ENCODE measurements at places on chromosomes 3 and 15. TPM values are rescaled to one million over a fixed set of nuclear protein-coding genes. Genes with fewer than 3 reads are reported as not detected.

GRCh38 chr3:89565098-89565497, 457.7 kb downstream of the EPHA3 start:
- H3K4me3 ChIP-seq: no peak overlapping the region
- no peak overlapping the region for H3K27ac ChIP-seq
- no peaks in the 10 kb centered on the region for H3K27me3 ChIP-seq
- no peak for DNase-seq
- H3K4me1 ChIP-seq: no peaks in the 10 kb centered on the region

PDZRN3 gene
- not detected for total RNA-seq

DNA sequence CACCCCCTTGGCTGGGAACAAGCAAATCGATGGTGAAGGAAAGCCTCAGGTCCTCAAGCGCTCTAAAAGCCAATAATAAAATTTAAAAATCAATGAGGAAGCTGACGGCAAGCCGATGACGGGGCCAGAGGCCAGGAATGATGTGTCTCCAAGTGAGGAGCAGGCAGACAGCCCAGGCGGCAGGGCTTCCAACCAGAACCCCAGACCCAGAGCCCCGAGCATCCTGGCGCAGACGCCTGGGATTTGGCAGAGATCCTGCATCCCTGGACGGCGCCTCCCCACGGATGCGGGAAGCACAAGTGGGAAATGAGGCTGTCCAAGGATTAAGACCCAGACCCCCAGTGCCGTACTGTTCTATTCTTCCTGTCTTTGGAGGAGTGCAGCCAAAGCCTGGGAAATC, 123.0 kb upstream of the PROK2 start:
- H3K27ac ChIP-seq: no peak overlapping the region
- no peak overlapping the region for H3K4me3 ChIP-seq
- H3K4me1 ChIP-seq: peaks cover 3% of the 10 kb centered on the region
- no peaks in the 10 kb centered on the region for H3K36me3 ChIP-seq
- no peak for DNase-seq

KY gene
- total RNA-seq: not detected

DNA sequence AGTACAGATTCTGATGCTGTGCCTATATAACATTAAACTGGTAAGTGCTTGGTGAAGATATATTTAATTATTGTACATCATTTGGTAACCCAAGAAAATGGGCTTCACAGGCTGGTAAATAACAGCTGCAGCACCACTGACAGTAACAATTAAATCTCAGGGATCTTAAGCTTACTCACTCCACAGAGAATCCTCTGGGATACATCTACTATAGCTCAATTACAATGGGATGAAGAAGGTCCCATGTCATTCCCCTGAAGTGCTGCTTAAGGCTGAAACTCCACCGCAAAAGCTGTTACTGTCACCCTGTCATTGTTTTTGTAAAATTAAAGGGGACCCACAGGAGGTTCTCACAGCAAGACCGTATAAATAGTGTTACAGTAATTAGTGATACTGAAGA, 153.0 kb downstream of the IMPG2 start:
- DNase-seq: no peak
- H3K27me3 ChIP-seq: peaks cover 21% of the 10 kb centered on the region
- no peak overlapping the region for H3K27ac ChIP-seq
- no peaks in the 10 kb centered on the region for H3K36me3 ChIP-seq
